ENCODE measurements at places on chromosomes 1 and 21.

DNA sequence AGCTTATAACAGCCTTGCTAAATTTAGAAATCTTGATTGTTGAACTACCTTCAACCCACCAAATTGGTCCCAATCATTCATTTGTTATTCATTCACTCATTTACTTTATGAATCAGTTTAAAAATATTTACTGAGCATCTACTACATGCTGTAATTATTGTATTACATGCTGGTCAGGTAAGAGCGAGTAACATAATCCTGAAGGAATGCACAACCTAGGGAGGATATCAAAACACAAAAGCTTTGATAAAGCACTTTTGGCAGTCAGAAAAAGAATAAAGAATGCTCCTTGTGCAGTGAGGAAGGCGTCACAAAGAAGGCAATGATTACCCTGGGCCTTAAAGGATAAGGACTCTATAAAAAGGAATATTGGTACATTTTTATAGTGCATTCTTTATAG is 518.9 kb upstream of the NR5A2 start:
- DNase-seq = no peak

- no peak for DNase-seq
These were observed 894.6 kb upstream of the NEGR1 start for GRCh38 chr1:73176902-73177301.

DNA sequence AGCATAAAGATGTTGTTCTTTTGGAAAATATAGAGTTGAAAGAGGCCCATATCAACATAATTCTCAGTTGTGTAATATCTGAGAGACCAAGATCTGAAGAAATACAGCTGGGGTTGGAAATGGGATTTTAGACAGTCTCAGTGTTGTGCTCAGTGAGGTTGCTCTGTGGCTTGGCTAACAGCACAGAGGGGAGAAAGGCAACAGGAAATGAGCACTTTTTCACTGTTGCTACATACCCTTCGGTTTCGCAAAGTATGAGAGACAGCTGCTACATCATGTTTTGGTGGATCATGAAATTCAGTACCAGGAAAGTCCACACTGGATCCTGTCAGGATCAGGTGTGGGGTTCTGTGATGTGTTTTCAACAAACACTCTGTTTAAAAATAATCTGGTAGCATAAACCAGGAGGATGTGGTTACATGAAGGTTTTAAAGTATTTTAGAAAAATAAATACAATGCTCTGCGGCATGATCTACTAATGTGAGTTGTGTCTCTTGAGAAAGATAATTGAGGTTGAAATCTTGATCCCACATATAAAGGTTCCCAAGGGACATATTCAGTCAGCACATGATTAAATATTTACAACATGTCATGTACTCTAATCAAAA is 7.0 kb upstream of the GPR88 start:
- no peak for DNase-seq

DNA sequence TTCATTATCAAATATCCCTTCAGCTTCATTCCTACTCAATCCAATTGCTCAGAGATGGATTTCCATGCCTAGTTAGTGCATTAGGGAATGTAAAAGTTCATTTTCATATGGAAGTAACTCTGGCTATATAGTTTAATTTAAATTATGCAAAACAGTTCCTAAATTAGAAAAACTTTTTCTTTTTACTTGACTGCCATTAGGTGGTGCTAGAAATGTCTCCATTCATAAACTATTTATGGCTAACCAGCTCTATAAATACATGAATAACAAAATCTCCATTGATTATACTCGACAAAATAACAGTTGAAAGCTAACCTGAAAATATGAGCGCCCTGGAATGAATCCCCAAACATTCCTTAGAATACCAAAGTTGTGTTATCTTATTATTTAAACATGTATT is 311.4 kb downstream of the USH2A start:
- no peak for DNase-seq

DNA sequence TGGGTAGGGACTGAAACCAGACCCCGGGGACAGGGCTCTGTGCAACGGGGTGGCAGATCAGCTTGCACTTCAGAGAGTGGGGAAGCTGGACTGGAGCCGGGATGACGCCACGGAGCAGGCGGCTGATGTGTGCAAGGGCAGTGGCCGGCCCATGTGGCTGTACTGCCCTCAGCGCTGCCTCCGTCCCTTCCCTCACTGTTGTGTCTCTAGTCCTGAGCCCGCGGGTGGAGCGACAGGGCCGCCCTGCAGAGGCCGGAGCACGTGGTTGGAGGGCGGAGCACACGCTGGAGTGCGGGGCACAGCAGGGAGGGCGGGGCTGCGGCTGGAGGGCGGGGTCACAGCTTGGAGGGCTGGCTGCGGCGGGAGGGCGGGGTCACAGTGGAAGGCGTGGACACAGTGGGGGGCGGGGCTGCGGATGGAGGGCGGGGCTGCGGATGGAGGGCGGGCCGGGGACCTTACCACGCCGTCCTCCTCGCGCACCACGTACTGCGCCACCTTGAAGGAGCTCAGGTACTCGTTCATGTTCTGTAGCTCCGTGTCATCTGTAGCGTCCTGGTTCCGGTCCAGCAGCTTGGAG is 52.4 kb downstream of the CHD5 start:
- DNase-seq = peak; percentile 60

DNA sequence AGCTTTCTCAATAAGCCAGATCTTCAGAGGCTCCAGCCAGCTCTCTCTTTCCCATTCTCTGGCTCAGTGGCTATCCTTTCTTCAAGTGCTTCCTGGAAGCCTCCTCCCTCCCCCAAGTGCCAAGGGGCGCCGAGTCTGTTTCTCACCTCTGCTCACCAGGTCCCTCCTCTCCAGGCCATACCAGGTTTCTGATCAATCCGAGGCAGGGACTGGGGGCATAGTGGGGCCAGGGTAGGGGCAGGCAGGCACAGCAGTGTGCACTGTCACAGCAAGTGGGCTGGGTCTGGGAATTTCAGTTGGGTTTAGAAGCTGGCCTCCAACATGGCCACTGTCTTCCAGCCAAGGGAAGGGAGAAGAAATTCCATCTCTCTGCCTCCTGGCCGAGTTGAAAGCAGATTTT is 56.5 kb downstream of the NAV1 start:
- no peak for DNase-seq

DNA sequence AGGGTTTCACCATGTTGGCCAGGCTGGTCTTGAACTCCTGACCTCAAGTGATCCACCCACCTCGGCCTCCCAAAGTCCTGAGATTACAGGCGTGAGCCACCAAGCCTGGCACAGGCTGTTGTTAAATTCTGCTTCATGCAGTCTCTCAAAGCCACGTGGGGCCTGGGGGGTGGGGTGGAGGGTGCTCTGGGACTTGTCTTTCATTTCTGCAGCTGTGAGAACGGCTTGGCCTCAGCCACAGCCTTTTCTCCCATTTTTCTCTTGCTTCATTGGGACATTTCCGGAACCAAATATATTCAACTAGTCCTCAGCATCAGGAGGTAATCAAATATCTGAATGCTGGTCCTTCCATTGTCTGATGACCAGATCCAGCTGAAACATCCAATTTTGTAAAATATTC is 27.6 kb upstream of the KCNE2 start:
- no peak for DNase-seq

DNA sequence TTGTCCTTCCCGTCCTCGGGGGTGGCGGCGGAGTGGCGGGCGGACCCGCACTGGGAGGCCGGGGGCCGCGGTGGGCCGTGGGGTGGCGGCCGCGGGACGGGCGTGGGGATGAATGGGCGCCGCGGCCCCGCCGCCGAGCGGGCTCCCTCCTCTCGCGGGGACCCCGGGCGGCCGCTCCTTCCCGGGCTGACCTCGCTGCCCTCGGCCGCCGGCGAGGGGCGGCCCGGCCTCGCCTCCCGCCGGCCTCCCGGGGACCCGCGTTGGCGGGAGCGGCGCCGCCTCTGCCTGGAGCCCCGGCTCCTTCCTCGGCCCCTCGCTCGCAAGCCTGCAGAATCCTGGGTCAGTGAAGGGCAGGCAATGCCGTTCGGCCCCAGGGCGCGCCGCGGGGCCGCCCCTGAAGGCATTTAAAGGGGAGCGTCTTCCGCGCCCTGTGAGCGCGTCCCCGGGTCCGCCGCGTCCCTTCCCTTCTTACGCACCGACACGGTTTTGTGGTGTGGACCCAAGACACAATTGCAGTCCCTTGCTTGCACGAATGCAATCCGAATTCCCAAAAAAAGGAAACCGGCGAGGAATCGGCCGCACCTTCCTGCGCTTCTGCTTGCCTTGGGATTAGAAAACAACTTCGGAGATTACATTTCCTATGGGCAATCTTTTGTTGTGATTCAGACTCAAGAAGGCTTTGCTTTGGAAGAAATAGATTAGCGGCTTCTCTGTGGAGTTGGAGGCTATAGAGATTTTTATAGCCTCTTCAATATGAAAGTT is 776 bp downstream of the ITSN1 start:
- DNase-seq = no peak

DNA sequence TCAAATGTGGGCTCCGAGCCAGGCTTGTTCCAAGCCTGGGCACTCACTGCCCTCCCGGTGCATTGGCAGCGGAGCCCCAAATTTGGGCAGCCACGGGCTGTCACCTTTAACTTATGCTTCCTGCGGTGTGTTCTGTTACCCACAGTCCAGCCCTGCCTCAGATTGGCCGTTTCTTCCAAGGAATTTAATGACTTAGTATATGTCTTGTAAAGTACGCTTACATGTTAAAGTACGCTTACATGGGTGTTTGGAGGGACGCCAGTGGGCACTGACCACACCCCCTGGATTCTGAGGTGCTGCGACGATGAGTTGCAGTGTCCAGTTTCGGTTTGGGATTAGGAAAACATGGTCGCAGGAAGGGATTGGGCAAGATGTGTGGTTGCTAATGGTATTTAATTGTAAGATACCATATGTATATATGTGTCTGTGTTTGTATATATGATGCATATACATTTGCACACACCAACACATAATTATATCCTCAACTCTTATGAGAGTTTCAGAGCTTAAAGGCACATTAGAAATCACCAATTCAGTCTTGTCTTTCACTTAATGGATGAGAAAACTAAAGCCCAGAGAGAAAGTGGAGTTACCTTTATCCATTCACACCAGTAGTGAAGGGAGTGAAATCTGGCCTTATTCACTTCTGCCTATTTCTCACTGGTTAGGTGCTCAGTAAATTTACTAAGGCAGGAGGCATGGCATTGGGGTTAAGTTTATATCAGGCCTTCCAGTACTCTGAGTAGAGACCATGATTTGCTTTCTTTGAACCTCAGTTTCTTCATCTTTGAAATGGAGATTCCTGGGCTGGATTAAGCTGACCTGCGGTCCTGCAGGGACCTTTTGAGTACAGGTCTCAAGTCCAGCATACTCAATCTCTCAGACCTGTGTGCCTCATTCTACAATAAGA is 1.0 kb downstream of the SMYD2 start:
- DNase-seq = no peak

DNA sequence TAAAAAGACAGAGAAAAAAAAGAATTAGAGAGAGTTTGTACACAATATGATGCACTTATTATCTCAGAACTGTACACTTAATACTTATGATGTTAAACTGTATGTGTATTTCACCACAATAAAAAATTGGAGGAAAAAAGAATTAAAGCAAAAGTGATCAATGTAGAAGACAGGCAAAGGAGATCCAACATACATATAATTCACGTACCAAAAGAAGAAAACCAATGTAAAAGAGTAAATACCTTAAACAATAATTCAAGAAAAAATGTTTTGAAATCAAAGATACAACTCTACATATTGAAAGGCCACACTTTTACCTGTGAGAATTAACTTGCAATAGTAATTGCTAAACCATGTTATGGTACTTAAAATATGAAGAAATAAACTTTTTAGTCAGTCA is 9.8 kb upstream of the PGLYRP3 start:
- no peak for DNase-seq

GRCh38 chr1:173314656-173315055 is 107.5 kb upstream of the TNFSF4 start:
- no peak for DNase-seq

- DNase-seq = no peak
These were observed 19.5 kb upstream of the PADI3 start for GRCh38 chr1:17229379-17229778.

GRCh38 chr1:52601519-52601918 is 652 bp upstream of the GPX7 start:
- DNase-seq = no peak

GRCh38 chr1:178238722-178239510 is 145.0 kb downstream of the RASAL2 start:
- DNase-seq = no peak

DNA sequence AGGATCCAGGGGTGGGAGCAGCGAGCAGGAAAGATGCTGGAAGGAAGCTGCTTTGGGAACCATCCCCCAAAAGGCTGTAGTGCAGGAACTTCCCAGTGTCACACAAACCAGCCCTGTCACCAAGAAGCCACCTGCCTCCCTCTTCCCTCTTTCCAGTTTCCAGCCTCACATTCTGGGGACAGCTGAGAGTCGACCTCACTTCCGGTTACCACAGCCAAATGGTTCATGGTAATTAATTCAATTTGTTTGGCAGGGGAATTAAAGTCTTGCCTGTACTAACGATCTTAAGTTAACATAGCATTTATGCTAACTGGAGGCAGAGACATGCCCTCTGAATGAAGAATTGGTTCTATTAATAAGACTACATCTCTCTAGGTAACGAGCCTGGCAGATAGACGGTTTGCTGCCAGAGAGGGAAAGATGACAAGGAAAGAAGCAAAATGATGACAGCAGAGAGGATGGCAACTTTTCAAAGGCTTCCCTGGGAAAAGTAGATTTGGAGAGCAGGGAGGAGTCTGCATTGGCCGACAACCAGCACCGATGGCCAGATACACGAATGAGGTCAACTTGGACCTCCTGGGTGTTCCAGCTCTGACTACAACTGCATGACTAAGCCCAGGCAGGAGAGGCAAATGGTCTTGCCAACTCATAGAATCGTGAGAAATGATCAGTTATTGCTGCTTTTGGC is 64.1 kb downstream of the TMCO4 start:
- DNase-seq = no peak

DNA sequence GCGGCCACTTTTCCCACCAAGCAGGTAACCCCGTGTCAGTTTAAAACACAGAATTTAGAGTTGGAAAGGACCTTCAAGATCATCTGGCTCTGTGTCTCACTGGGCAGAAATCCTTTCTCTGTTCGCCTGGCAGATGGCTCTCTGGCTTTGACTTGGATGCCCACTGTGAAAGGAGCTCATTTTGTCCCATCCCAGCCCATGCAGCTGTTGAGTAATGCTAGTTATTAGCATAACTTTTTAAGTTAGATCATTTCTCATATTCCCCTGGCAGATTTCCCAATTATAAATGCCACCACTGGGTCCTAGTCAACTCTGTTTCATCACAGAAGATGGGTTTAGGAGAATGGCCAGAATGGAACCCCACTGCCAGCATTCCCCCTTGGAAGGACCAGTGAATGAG is 55.9 kb downstream of the SLC35F3 start:
- no peak for DNase-seq

GRCh38 chr1:153652805-153653500 is 5.5 kb upstream of the SNAPIN start:
- DNase-seq = no peak

DNA sequence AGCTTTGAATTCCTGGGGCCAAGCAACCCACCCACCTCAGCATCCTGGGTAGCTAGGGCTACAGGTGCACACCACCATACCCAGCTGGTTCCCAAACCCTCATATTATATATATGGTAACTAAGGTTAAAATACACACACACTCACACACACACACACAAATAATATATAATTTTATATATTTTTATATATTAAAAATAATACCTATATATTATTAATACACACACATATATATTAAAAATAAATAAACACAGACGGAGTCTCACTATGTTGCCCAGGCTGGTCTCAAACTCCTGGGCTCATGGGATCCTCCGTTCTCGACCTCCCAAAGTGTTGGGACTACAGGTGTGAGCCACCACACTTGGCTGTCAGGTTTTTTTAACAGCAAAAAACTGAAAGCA is 31.9 kb downstream of the SCAF4 start:
- no peak for DNase-seq
